ENCODE measurements at places on chromosomes 5 and 9.

DNA sequence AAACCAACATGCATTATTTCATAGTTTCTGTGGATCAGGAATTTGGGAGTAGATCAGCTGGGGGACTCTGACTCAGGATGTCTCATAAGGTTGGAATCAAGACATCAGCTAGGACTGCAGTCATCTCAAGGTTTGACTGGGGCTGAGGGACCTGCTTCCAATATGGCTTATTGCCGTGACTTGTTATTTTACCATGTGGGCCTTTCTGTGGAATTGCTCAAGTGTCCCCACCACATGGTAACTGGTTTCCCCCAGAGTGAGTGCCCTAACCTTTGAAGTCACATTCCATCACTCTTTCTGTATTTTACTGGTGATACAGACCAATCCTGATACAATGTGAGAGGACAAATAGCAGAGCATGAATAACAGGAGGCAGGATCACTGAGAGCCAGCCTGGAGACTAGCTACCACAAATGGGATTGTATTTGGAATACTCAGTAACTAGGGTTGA is 70.2 kb upstream of the ELL2 start:
- DNase-seq = no peak

GRCh38 chr5:143279698-143280097 is 123.8 kb downstream of the NR3C1 start:
- DNase-seq = no peak

GRCh38 chr5:67297376-67297775 is 100.8 kb upstream of the CD180 start:
- DNase-seq = no peak

- no peak for DNase-seq
Measured at GRCh38 chr5:79086116-79086515, 16.5 kb downstream of the BHMT2 start.

- no peak for DNase-seq
Measured at GRCh38 chr5:84215521-84215920, 169.2 kb downstream of the EDIL3 start.

DNA sequence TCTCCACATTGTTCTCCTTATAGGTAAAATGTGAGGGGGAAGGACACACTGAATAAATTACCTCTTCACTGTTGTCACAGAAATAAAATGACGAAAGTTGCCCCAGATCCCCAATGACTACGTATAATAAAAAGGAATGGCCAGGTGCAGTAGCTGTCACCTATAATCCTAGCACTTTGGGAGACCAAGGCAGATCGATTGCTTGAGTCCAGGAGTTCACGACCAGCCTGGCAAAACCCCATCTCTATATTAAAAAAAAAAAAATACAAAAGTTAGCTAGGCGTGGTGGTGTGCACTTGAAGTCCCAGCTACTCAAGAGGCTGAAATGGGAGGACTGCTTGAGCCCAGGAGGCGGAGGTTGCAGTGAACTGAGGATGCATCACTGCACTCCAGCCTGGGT is 82.2 kb upstream of the APC start:
- no peak for DNase-seq

- DNase-seq = no peak
Measured at GRCh38 chr5:74660873-74661272, 20.3 kb upstream of the ENC1 start.

DNA sequence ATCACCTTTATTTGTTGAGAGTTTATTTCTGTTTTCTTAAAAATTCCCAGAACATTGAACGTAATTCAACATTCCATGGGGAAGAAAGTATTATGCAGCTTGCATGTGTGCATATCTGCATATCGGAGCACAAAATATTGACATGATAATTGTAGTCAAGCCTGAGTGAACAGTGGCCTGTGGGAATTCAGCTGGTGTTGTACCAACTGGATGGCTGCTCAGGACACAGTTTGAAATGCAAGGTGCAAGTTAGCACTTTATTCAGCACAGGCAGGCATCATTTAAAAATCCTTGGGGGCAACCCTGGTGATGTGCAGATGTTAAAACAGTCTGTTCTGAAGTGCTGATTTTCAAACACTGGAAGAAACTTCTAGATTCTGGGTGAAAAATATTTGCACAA is 82.4 kb downstream of the CNTLN start:
- no peak for DNase-seq

DNA sequence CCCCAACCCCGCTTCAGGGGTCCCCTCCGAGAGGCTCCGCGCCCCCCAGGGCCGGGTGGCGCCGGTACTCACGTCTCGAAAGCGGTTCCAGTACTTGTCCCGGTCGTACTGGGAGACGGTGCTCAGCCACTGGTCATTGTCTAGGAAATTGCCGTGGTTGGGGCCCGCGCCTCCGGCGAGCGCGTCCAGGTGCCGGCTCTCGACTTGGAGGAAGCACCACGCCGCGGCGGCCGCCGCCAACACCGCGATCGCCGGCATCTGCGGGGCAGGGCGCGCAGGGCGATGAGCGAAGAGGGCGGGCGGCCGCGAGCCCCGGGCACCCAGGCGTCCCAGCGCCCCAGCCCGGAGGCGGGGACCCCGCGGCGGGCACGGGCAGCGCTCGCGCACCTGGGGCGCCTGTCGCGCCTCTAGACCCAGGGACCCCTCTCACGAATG is 808 bp downstream of the SPOCK1 start:
- no peak for DNase-seq

- DNase-seq = no peak
Measured at GRCh38 chr5:137486707-137487106, 12.4 kb downstream of the SPOCK1 start.

- DNase-seq = no peak
Measured at GRCh38 chr5:141668601-141669265, 13.3 kb downstream of the ARAP3 start.

DNA sequence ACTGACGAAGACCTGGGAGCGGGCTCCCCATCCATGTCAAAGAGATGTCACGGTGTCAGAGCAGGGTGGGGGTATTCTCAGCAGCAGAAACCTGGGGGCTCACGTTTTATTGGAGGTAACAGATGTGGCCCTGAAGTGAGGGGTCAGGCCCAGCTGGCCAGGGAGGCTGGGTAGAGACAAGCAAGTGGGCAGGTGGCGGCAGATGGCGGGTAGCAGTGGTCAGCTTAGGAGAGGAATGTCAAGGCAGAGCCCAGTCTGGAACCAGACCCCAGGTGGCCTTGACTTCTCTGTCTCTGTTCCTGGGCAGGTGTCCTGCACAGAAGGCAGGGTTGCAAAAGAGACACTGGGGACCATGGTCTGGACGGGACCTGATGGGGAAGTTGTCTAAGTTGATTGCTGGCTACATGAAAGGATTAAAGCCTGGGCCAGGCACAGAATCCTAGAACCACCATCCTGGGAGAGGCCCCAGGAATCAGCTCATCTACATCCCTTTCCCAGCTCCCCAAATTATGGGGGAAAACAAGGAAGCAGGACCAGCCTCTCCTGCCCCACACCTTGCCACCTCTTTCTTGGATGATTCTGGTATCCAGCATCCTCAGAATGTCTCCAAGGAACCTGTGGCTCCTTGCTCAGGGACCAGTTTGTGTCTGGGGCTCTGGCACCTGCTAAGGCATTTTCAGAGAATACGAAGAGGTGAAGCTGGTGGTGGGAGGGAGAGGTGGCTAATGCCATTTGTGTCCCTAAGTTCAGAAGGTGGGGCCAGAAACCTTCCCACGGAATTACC is 72.5 kb downstream of the AMBP start:
- no peak for DNase-seq

DNA sequence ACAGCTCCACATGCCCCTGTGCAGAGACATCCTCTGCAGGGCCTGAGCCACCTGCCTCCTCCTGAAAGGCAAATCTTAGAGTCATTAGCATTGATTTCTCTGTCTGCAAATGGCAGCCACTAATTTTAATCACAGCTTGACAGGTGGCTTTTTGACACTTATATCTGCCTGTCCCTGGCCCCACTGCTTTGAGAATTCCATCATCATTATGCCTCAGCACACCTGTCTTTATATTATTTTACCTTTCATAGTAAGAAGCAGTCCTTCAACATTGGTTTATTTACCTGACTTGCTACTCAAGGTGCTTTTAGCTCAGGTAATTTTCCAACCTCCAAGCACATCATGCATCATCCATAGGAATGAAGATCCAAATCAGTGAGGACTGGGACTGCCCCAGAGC is 451.3 kb downstream of the MTRR start:
- DNase-seq = no peak

DNA sequence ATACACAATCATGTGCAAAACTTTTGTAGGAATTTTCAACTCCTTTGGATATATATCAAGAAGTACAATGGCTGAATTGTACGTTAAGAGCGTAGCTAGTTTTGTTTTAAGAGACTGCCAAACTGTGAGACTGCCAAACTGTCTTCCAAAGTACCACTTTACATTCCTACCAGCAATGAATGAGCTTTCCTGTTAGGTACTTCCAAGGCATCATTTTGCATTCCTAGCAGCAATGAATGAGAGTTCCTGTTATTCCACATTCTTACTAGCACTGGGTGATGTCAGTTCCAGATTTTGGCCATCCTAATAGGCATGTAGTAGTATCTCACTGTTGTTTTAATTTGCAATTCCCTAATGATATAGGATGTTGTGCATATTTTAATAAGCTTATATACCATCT is 219.3 kb downstream of the KCNN2 start:
- DNase-seq = no peak

- no peak for DNase-seq
Measured at GRCh38 chr5:14627270-14627669, 37.2 kb upstream of the OTULIN start.

GRCh38 chr9:92616199-92616641 is 53.7 kb downstream of the IPPK start:
- DNase-seq = no peak

- DNase-seq = no peak
Measured at GRCh38 chr5:147223948-147224791, 10.7 kb upstream of the STK32A start.

DNA sequence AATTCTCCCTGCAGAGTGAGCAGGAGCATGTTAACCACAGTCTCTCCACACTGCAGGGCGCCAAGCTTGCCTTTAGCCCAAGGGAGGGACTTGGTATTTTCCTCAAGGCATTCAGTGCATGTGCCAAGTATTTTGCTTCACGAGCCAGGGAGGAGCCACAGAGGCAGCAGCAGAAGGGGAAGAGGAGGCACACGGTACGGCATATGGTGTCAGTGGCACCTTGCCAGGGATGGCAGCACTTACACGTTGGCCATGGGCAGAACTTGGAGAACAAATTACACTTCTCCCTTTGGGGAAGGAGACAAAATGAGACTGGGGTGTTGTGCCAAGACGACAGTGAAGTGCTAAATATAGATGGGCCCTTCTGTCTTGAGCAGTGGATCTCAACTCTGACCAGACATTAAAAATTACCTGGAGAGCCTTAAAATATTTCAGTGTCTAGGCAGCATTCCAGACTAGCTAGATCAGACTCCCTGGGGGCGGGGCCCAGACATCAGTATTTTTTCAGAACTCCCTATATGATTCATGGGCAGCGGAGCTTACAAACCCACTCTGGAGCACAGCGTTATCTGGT is 155.8 kb downstream of the DRD1 start:
- peak; percentile 77 for DNase-seq

DNA sequence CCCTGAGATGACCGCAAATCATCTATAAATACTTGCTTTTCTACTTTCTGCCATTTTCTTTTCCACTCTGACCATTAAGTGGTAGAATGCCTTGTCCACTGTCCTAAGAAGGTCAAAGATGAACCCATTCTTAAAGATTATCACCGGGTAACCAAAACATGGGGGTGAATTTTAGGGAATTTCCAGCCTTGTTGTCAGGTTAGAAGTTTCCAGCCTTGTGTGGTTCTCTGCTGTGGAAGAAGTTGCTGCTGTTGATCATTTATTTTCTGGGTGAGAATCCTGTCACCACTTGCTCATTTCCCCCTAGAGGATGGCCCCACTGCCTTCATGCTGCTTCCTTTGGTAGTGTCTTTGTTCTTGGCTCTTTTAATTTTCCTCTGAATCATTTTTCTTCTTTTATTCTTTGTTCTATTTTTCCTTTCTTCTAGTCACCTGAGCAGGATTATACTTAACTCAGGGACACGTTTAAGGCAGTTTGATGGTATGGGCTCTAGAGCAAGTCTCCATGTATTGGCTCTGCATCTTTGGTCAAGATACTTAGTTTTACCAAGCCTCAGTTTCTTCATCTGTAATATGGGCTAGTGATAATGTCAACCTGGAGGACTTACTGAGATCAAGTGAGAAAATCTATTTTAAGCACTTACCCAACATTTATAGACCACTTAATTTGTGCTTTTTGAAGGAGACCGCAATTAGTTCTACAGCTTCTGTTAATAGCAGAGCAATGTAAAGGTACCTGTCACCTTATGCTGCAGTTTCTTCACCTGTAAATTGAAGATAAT is 266.2 kb downstream of the ARHGAP26 start:
- no peak for DNase-seq

DNA sequence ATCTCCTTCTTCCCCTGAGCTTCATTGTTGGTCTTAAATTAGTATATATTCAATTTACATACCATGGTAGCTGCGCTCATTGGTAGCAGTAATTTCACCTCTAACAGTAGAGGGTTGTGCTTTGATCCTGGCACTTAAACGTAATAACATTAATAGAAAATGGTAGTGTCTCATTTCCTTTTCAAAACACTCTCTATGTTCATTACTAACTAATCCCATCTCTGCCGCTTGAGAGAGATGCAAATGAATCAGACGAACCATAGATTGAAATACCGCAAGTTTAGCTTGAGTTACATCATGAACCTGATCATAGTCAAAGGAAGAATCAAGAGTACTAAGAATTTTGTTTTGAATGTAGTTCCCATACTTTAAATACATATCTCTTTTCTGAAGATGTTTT is 2.2 kb downstream of the THBS4 start:
- DNase-seq = no peak

GRCh38 chr5:64147849-64148441 is 17.7 kb upstream of the RNF180 start:
- DNase-seq = peak; percentile 6

Measured in occipital lobe (tissue), 3 donors.